Activated CD4-positive, alpha-beta T cell treated with anti-CD3 and anti-CD28 coated beads for 48 hours (primary cell): ENCODE measurements at places on chromosomes 5 and 9.
A peak's percentile ranks its signal among the peaks of the same experiment; 100 is the strongest.

GRCh38 chr5:34490506-34491250 is 165.4 kb upstream of the RAI14 start:
- no peak for DNase-seq

- DNase-seq: no peak
These were observed 1.7 kb upstream of the SPRY4 start for GRCh38 chr5:142326480-142326938.

GRCh38 chr5:158126442-158127405 is 267.8 kb upstream of the CLINT1 start:
- DNase-seq: no peak

DNA sequence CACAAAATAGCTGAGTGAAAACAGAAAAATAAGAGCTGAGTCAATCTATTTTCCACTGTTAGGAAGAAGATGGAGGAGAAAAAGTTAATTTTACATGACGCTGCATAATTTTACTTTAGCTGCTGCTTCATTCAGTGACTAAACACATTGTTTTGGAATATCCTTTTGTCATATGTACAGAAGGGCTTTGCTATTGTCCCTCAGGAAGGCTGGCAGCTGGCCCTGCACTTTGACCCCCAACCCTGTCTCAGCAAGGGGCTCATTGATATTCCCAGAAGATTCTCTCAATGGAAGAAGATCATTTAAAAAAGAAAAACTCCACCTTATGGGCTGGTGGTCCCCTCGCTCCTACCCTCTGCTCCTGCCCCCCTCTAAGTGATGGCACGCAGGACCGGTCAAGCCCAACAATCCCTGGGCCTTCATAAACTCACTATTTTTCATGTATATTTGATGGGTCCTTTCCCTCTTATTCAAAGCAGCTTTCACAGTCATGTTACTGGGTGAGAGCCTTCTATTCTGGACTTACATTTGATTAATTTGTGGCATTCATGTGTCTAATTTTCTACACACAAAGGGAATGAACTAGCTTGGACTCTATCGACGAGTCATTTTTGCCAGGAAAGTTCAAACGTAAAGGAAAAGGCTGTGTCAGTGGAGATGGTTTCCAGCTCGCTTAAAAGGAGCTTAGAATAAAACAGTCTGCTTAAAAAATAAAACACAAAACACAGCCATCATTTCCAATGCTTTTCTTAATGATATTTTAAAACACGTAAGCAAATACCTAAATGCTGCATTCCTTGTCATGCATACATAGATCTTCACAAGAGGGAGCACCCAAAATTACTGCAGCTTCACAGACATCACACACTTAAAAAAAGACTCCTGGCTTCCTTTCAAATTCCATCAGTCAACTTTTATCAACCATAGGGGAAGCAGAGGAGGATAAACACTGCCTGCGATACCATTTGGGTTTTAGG is 104.7 kb downstream of the EFNA5 start:
- no peak for DNase-seq

GRCh38 chr9:137224830-137225694 is at the start of gene CYSRT1:
Gene CYSRT1, plus strand, starts transcription at chr9:137225174. Its CDS starts 448 bp downstream, at chr9:137225622.
- DNase-seq: peak; percentile 49

GRCh38 chr9:126700903-126701812 is 87.4 kb downstream of the LMX1B start:
- DNase-seq: no peak

DNA sequence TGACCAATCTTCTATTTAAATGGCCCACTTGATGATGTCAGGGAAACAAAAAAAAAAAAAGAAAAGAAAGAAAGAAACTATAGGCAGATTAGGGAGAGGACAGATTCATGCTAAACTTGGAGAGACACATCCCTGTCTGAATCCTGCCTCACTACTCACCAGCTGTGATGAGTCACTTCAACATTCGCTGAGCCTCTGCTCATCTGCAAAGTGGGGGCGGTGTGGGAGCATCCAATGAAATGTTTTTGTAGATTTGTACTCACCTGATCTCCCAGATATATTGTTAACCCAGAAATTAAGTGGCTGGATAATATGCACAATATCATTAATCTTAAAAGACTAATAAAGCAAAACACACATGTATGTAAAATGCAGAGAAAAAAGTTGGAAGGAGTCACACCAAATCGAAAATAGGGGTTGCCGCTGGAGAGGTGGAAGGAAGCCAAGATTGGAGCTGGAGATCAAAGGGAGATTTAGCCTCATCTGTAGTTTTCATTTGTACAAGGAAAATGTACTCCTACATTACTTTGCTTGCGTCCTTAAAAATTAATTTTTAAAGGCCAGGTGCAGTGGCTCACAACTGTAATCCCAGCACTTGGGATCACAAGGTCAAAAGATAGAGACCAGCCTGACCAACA is 17.0 kb upstream of the ERGIC1 start:
- DNase-seq: peak; percentile 48

DNA sequence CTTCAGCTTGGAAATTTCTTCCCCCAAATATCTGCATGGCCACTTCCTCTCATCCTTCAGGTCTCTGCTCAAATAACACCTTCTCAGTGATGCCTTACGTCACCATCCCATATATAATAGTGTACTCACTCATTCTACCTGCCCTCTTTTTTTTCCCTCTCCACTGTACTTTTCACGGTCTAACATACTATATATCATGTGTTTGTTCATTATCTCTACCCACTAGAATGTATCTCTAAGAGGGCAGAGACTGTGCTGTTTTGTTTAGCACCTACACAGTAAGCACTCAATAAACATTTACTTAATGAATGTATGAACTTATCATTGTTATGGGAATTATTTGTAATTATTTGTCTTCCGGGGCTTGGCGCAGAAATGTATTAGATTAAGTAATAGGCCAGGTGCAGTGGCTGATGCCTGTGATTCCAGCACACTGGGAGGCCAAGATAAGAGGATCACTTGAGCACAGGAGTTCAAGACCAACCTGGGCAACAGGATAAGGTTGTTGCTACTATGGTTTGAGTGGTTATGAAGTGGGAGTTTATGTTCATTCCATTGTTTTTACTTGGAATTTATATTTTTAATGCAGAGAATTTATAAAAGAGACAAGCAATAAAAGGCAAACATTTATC is 6.0 kb upstream of the IL13 start:
- no peak for DNase-seq

- DNase-seq: no peak
These were observed 117.2 kb downstream of the BNC2 start for GRCh38 chr9:16753256-16753655.

- DNase-seq: no peak
These were observed 159.8 kb upstream of the KLF9 start for GRCh38 chr9:70574151-70574837.

DNA sequence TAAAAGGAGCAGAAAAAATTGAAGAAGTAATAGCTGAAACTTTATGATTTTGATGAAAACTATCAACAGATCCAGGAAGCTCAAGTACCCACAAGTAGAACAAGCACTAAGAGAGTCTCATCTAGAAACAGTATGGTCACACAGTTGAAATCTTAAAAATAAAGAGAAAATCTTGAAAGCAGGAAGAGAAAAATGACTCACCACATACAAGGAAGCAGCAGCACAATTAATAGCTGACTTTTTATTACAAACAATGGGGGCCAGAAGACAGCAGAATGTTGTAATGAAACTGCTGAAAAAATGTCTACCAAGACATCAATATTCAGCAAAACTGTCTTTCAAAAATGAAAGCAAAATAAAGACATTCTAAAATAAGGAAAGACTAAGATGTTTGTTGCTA is 1108.3 kb upstream of the DMAC1 start:
- DNase-seq: no peak

DNA sequence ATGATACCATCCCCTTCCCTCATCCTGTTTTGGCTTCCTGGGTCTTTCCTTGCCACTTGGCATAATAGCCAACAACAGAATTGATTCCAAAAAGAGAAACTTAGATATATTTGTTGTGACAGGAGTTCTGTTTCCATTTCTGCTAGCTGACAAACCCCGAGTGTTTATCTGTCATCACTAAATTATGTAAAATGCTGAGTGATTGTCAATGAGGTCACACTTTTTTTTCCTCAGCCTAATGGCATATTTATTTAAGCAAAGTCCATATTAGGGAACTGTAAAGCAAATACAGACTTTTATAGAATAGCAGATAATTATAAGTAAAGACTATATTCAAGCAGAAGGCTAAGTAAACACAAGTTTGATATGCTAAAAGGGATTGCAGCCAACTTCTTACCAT is 64.0 kb downstream of the RGS7BP start:
- no peak for DNase-seq

- no peak for DNase-seq
These were observed 9.7 kb upstream of the ZNF366 start for GRCh38 chr5:72516916-72517315.

- DNase-seq: peak; percentile 77
These were observed 720 bp downstream of the NOTCH1 start for GRCh38 chr9:136544964-136545691.

DNA sequence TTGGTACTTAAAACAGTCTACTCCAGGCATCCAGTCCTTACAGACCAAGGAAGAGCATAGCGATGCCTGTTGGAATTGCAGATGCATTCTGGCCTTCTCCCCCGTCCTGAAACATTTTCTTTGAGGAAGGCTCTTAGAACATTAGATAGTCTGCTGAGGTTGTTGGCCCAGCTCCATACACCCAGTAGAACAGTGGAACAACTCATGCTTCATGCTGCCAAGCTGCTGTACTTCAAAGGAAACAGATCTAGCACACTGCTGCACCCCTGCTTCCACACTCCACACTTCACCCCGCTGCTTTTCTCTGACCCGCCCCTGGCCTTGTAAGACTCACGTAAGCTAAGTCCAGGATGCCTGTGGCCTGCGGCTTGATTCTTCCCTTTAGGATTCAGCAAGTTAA is 33.4 kb upstream of the NCS1 start:
- DNase-seq: peak; percentile 25

- peak; percentile 55 for DNase-seq
These were observed 33.6 kb downstream of the PRRT1B start for GRCh38 chr9:131578731-131579504.

GRCh38 chr5:169147534-169147933 is 153.4 kb downstream of the SLIT3 start:
- no peak for DNase-seq

DNA sequence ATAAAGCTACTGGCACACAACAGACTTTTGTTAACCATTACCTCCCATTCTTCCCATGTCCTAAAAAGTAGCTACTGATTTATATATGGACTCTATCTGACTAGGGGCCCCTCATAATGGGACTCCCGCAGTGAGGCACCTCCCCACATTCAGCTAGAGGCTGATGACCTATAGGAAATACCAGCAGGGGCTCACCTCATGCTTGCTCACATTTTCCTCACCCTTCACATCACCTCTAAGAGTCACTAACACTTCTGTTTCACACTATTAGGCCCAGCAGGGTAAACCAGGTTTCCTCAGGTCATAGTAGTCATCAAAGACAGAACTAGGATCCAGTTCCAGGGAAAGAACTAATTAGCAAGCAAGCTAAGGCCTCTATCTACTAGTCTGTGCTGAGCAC is 60.7 kb downstream of the PRELID2 start:
- DNase-seq: no peak

GRCh38 chr5:145685417-145685816 is 149.7 kb downstream of the PRELID2 start:
- DNase-seq: no peak

- no peak for DNase-seq
These were observed 24.7 kb upstream of the TNC start for GRCh38 chr9:115142517-115143270.

GRCh38 chr5:36629729-36630128 is 23.3 kb downstream of the SLC1A3 start:
- no peak for DNase-seq

DNA sequence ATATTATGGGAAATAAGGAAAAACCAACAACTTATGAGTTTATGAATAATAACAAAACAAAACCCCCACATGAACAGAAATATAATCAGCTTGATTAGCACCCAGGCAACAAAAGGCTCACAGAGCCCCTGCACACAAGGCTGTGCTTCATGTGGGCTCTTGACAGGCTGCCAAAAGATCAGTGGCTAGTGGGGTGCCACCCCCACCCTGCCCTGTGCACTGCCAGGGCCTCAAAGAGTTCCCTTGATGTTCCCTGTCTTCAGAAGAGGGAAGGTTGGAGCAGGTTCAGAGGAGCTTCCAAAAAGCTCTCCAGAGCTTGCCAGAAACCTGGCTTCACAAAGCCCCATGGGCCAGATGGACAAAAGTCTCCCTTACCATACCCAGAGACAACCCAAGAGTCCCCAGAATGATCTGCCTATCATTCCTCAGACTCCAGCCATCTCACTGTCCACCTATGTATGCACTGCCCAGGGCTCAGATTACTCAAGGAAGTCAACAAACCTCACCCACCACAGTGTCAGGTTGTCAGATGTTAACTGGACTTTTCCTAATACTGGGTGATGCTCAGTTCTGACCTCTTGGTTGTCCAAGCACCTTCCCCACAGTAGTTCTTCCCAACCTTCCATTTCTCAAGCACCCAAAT is 87.5 kb downstream of the SIL1 start:
- DNase-seq: no peak

- DNase-seq: no peak
These were observed 478.9 kb upstream of the NMUR2 start for GRCh38 chr5:152884006-152884405.

DNA sequence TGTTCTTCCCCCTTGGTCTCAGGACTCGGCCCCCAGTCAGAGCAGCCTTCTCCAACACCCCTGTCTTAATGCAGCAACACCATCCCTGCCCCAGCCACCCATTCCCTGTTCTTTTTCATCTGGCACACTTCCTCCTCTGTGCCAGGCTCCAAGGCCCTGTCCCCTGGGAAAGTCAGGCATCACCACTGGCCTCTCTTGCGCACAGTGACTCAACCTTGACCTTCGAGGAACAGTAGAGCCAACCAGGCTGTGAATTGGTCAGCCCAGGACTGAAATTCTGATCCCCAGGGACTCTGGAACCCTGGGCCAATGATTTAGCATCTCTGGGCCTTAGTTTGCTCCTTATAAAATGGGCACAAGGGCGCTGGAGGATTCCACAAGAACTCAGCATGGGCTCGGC is 10.5 kb upstream of the RALGDS start:
- DNase-seq: no peak
